ENCODE measurements at places on chromosomes 13 and 19. TPM values are rescaled to one million over a fixed set of nuclear protein-coding genes. Genes with fewer than 3 reads are reported as not detected.

CACNG7 gene
- total RNA-seq, result not detected

DNA sequence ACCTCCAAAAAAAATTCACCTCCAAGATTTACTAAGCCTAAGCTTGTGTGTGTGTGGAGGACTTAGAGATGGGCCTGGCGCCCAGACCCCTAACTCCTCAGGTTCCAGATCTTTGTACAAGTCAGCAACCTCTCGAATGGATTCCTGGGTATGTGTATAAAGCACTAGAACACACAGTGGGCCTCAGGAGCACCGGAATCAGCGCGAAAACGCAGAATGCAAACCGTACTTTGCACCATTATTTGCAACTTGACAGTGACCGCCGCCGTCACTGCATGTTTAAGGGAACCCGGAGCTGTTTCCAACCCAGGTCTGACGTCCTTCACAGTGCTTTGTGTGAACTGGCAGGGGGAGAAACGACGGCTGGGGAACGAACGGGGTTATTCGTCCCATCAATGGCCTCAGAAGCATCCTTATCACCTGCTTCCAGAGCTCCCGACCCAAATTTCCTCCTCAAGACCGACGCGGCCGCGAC lies 688 bp downstream of the ZNF606 start:
- H3K27me3 ChIP-seq, result no peaks in the 10 kb centered on the region
- peaks cover 91% of the 10 kb centered on the region for H3K36me3 ChIP-seq
- DNase-seq, result peak; percentile 26
- peaks cover 30% of the 10 kb centered on the region for H3K4me1 ChIP-seq

GRCh38 chr13:22447132-22447886 lies 733.5 kb upstream of the SGCG start:
- H3K27me3 ChIP-seq, result no peaks in the 10 kb centered on the region
- no peak overlapping the region for H3K4me3 ChIP-seq
- H3K36me3 ChIP-seq, result no peaks in the 10 kb centered on the region
- no peak for DNase-seq

DNA sequence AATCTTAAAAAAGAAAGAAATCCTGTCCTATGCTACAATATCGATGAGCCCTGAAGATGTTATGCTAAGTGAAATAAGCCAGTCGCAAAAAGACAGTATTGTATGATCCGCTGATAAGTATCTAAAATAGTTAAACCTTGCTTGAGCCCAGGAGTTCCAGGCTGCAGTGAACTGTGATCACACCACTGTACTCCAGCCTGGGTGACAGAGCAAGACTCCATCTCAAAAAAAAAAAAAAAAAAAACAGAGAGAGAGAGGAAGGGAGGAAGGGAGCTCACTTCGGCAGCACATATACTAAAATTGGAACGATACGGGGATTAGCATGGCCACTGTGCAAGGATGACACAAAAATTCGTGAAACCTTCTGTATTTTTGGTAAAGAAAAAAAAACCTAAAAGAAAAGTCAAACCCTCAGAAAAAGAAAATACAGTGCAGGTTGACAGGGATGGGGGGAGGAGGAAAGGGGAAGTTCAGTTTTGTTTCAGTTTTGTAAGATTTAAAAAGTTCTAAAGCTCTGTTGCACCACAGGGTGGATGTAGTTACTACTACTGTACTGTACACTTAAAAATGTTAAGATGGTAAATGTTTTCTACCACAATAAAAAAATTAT lies 8.4 kb downstream of the CLASRP start:
- no peak for DNase-seq
- peak overlapping the region; percentile 51 for H3K27ac ChIP-seq
- H3K36me3 ChIP-seq, result peaks cover 43% of the 10 kb centered on the region
- peak overlapping the region; percentile 33 for H3K4me3 ChIP-seq
- no peaks in the 10 kb centered on the region for H3K27me3 ChIP-seq

GRCh38 chr13:50318887-50319286 lies 303.6 kb downstream of the KCNRG start:
- H3K4me1 ChIP-seq, result peaks cover 10% of the 10 kb centered on the region
- H3K4me3 ChIP-seq, result no peak overlapping the region
- no peaks in the 10 kb centered on the region for H3K36me3 ChIP-seq
- H3K27ac ChIP-seq, result no peak overlapping the region

NLRP7 gene
- not detected for total RNA-seq

DACT3 gene
- 0.20 TPM for total RNA-seq

PLPP2 gene
- 0.60 TPM for total RNA-seq

DNA sequence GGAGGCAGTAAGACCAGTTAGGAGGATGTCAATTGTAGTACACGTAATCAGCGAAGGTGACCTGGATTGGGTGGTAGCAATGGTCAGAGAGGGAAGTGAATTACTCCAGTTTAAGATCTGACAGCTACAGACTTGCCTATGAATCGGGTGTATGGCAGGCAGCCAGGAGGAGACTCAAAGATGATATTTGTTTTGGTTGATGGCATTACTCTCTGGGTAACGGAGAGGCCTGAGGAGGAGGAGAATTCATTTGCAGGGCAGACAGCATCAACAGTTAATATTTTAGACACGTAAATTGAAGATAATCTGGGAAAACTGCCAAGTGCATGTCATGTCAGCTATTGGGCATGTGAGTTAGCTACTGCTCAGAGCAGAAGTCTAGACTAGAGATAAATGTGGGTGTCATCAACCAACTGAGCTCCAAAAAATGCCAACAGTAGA lies 109.2 kb downstream of the SGCG start:
- H3K4me3 ChIP-seq, result no peak overlapping the region
- no peaks in the 10 kb centered on the region for H3K36me3 ChIP-seq
- H3K27ac ChIP-seq, result no peak overlapping the region
- no peaks in the 10 kb centered on the region for H3K4me1 ChIP-seq

- no peak overlapping the region for H3K4me3 ChIP-seq
- peaks cover 9% of the 10 kb centered on the region for H3K36me3 ChIP-seq
- no peaks in the 10 kb centered on the region for H3K27me3 ChIP-seq
- H3K27ac ChIP-seq, result no peak overlapping the region
Measured at GRCh38 chr19:47253467-47253881, 2.9 kb upstream of the CCDC9 start.

GRCh38 chr13:60754211-60755090 lies 357.4 kb downstream of the TDRD3 start:
- no peak for DNase-seq
- H3K4me1 ChIP-seq, result no peaks in the 10 kb centered on the region
- no peak overlapping the region for H3K4me3 ChIP-seq
- H3K27me3 ChIP-seq, result no peaks in the 10 kb centered on the region

GRCh38 chr13:39452417-39452816 lies 150.6 kb downstream of the LHFPL6 start:
- no peak overlapping the region for H3K27ac ChIP-seq
- H3K36me3 ChIP-seq, result no peaks in the 10 kb centered on the region
- DNase-seq, result no peak
- no peaks in the 10 kb centered on the region for H3K4me1 ChIP-seq
